CD14-positive monocyte (primary cell): ENCODE measurements at places on chromosomes 11 and 22.

DNA sequence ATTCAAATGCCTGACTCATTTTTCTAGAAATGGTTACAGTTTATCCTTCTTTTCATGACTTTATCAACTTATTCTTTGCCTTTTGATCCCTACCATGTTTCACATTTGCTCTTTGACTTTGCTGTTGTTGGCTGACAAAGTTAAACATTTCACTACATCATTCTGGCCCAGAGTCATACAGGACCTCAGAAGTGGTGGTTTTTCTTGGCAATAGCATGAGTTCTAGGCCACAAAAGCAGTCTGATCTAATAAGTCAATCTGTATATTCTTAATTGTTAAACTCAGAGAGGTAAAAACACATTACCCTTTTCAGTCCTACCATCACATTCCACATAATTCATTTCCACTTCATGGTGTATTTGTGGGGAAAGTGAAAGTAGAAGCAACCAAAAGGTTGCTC, 763.2 kb upstream of the TENM4 start:
- no peak for DNase-seq

GRCh38 chr22:32572741-32573500, 98.3 kb downstream of the FBXO7 start:
- no peak for DNase-seq

DNA sequence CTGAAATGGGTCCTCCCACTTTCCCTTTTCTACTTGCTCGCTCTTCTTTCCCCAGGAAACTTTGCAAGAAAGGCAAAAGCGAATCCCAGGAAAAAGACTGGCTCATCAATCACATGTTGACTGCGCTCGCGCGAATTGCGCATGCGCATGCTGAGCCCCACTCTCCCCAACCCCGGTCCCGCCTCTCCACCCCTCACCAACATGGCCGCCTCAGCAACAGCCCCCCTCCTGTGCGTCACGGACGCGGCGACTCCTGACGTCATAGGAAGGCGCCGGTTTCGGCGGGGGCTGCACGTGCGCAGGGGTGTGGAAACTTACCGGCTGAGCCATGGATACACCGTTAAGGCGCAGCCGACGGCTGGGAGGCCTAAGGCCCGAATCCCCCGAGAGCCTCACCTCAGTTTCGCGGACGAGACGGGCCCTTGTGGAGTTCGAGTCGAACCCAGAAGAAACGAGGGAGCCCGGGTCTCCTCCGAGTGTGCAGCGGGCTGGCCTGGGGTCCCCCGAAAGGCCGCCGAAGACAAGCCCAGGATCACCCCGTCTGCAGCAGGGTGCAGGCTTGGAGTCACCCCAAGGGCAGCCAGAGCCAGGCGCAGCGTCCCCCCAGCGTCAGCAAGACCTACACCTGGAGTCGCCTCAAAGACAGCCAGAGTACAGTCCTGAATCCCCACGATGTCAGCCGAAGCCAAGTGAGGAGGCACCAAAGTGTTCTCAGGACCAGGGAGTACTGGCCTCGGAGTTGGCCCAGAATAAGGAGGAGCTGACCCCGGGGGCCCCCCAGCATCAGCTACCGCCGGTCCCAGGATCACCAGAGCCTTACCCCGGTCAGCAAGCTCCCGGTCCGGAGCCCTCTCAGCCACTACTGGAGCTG, at the start of gene CCDC86:
CCDC86 (plus strand) TSS at position 317 of the 871 bp plus-strand sequence; CDS start at position 329, 12 bp downstream.
- peak; percentile 97 for DNase-seq

- DNase-seq = no peak
Measured at GRCh38 chr11:128210148-128210940, 377.0 kb downstream of the ETS1 start.

- no peak for DNase-seq
Measured at GRCh38 chr11:46719048-46719542, at the start of gene F2. Gene F2 (plus strand): TSS chr11:46719213. CDS start chr11:46719236, 23 bp downstream.

- no peak for DNase-seq
Measured at GRCh38 chr22:19147195-19147780, 2.8 kb downstream of the GSC2 start.

DNA sequence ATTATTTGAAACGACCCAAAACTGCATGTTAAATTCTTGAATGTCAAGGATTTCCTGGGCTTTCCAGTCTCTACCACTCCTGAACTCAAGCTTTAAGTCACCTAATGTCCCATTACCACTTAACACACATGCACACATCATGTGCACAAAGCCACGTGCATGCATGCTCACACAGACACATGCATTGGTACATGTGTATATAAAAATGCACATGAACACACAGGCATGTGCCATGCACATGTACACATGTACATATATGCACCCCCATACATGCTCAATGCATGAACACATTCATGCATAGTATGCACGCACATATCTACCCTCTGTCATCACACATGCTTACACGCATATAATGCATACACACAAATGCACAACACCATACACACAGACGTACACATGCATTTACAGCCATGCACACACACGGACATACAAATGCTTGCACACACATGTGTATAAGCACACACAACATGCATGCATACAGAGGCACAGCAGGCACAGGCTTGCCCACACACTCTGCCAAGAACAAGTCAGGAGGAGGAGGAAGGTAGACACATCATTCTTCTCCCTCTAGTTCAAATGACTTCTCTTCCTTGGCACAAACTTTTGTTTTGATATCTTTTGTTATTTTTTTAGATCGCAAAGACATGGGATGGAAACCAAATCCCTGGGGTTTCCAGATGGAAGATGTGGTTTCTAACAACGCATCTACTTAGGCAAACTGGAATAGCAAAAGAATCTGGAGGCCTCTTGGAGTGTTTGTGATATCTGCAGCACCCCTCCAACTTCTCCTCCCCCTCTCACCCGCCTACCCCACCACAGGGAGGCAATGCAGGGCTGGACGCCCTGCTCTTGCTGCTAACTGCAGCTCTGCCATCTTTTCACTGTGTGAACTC, 24.6 kb downstream of the RASD2 start:
- DNase-seq = no peak

DNA sequence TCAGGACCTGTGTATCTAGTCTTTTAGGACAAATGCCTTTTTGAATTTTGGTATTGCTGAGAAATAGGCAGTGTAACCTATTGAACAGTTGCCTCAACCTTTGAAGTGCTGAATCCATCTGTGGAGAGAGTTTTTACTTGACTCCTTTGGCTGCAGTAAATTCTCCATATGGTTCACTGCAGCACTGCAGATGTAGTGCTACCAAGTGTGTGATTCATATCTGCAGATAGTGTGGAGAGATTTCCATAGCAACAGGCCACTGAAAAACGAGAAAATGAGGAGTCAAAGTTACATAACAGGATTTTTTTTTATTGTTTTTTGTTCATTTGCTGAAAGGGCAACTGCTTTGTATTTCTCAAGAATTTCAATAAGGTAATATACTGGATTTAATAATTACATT, 356.1 kb downstream of the RAB38 start:
- DNase-seq = no peak

- no peak for DNase-seq
Measured at GRCh38 chr11:102014756-102015155, 32.5 kb upstream of the CFAP300 start.

- no peak for DNase-seq
Measured at GRCh38 chr22:23057331-23057730, 13.0 kb upstream of the GNAZ start.

DNA sequence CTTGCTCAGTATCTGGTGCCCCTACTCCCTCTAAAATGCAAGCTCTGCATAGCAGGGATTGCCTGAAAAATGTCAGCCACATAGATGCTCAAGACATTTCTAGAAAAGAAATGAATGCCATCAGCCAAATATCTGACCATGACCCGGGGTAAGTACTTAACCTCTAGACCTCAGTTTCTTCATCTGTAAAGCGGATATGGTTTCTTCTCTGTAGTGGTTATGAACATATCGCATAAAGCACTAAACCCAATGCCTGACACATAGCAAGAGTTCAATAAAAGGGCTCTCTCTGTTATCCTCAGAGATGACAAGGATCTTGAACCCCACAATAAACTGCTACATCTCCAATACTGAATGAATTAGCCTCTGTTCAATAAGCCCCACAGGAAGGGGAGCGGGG, 122.6 kb downstream of the ABTB2 start:
- DNase-seq = no peak

DNA sequence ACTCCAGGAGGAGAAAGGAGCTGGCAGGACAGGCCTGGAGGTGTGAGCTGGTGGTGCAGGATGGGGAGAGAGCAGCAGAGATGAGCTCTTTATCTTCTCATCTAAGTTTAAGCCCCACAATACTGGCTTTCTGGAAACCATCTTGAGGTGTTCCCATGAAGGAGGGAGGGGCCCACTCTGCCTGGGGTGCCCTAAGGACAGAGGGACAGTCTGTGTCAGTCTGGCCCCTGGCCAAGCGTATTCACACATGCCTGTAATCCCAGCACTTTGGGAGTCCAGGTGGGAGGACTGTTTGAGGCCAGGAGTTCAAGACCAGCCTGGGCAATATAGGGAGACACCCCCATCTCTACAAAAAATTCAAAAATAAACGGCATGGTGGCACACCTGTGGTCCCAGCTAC, 8.9 kb downstream of the SERHL2 start:
- DNase-seq = no peak

DNA sequence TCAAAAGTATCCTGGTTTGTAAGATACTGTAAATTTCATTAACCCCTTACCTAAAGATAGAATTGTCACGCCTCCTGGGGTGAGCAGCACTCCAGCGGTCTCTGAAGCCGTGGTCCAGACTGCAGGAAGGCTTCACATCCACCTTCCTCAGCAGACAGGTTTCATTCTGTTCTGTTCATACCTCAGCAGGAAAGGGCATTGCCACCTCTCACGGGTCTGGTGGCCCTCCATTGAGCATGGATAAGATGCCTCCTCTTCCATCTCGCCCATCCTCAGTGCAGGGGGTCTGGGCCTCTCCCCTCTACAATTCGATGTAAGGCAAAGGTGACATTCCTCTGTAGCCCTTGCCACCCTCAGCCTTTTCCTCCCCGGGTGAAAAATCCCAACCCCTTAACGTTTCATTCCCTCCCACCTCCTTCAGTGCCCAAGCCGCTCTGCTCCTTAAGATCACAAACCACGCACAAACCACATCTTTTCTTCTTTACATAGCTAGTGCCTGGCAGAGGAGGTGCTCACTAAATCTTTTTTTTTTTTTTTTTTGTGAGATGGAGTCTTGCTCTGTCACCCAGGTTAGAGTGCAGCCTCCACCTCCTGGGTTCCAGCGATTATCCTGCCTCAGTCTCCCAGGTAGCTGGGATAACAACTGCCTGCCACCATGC, 28.5 kb downstream of the RPUSD4 start:
- DNase-seq = no peak

- DNase-seq = peak; percentile 34
Measured at GRCh38 chr11:18313965-18314763, 7.8 kb downstream of the HPS5 start.

- DNase-seq = no peak
Measured at GRCh38 chr11:34529643-34530042, 16.0 kb upstream of the ELF5 start.

GRCh38 chr11:34206407-34207300, 101.2 kb downstream of the NAT10 start:
- DNase-seq = no peak

GRCh38 chr22:34993548-34993947, 72.4 kb upstream of the ISX start:
- DNase-seq = no peak

DNA sequence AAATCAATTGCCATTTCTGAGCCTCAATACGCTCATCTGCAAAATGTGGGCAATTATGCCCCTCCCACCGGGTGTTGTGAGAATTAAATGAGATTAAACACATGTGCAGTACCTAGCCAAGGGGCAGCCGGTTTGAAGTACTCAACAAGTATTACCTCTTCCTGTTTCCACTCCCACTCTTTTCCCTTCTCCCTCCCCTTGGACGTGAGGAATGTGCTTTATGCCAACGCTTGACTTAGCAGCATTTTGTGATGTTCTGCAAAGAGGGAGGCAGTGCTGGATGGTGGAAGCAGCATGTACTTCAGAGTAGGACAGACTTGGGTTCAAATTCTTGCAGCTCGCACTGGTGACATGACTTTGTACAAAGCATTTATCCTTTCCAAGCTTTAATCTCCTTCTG, 306.0 kb downstream of the BUD13 start:
- DNase-seq = no peak

DNA sequence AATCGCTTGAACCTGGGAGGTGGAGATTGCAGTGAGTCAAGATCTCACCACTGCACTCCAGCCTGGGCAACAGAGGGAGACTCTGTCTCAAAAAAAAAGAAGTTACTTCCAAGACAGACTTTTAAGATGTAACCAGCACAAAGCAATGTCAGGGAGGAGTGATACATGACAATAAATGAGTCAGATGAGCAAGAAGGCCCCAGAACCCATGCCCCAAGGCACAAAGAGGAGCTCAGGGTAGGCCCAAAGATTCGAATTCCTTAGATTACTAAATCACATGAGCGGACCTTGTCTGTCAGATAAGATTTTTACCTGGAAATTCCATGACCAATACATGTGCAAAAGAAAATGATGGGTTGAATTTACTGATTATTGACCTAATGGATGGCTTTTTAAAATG, 10.5 kb upstream of the JHY start:
- DNase-seq = no peak

DNA sequence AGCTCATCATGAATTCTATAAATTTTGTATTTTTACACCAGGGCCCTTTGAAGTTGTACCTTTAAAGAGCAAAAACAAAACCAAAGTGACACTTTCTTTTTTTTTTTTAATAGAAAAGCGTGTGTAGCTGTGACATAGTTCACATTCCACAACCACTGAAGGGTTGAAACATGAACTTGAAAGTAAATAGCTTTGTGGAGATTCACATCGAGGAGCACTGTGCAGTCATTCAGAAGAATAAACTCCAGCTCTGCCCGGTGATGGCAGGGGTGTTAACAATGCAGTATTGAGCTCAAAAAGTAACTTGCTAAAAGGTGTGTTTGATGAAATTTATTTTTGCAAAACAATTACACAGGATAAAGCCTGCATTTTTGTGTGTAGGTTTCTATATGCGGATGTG, 1166.2 kb downstream of the TBC1D22A start:
- DNase-seq = no peak

DNA sequence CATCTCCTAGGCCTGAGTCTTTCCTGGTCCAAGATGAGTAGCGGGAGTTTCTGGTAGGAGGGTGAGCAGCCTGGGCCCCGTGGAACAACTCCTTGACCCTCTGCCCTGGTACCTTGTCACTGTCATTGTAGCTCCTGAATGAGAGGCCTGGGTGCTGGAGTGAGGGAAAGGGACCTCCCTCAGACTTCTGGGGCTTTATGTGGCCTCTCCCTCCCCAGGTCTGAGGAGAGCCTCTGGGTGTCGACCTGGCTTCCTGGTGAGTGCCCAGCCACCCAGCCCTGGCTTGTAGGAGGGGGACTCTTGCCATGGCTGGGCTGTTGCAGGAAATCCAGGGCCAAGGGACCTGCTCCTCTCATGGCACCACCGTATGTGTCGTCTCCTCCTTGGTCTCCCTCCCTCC, 3.9 kb downstream of the P2RY2 start:
- no peak for DNase-seq

- no peak for DNase-seq
Measured at GRCh38 chr11:10638316-10638925, 55.1 kb downstream of the IRAG1 start.

GRCh38 chr11:29124470-29124869, 892.4 kb downstream of the KCNA4 start:
- no peak for DNase-seq

GRCh38 chr11:96708219-96708878, 318.5 kb downstream of the JRKL start:
- DNase-seq = no peak
